ENCODE measurements at places on chromosomes 2 and 18. TPM values are rescaled to one million over a fixed set of nuclear protein-coding genes. Genes with fewer than 3 reads are reported as not detected.

Gene FSHR
- not detected for total RNA-seq

Gene DCAF17
- total RNA-seq = 18.5 TPM

Gene RGPD6
- 30.6 TPM for total RNA-seq

Gene UCN
- total RNA-seq = 1.6 TPM

Gene MTCL1
- 50.5 TPM for total RNA-seq

Gene PPP1R1C
- 2.1 TPM for total RNA-seq

Gene ALLC
- total RNA-seq = not detected

Gene PIAS2
- total RNA-seq = 8.7 TPM

Gene CPO
- total RNA-seq = not detected

Gene HOXD12
- not detected for total RNA-seq

Gene OR6B2
- total RNA-seq = not detected

Gene POTEI
- not detected for total RNA-seq

DNA sequence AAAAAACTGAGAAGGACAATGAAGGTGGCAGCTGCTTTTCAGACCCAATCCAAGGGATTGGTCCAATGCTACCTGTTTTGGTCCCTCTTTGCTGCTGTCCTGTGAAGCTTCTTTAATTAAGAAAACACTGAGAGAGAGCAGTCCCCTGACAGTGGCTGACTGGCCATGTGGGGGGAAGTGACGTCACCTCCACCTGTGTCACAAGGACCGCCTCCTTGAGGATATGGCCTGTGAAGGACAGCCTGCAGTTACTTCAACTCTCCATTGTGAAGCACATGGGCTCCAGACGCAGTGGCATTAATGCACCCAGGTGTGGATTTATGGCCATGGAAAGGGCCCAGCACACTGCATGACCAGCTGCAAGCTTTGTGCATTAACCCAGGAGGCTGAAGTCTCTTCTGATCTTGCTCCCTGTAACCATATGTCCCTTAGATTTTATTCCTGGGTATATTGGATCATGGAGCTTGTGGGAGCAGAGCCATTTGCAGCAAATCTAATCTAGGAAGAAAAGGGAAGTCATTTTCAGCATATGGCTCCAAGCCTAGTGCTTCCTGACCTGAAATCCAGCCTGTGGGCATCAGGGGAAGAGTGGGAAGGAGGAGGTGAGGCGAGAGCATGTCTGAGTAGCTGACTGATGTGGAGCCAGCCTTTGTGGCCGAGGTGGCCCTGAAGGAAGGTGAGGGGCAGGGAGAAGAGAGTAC, 32.2 kb downstream of the KIF5C start:
- no peak for DNase-seq

GRCh38 chr18:23281626-23282436, 146.5 kb downstream of the CABLES1 start:
- no peak for DNase-seq

DNA sequence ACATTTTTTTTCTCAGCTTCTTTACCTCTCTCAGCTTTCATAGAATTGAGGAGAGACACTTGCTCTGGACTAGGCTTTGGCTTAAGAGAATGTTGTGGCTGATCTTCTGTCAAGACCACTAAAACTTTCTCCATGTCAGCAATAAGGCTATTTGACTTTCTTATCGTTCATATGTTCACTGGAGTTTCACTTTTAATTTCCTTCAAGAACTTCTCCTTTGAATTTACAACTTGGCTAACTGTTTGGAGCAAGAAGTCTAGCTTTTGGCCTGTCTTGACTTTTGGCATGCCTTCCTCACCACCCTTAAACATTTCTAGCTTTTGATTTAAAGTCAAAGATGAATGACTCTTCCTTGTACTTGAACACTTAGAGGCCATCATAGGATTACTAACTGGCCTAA, 104.4 kb upstream of the SLC39A10 start:
- no peak for DNase-seq

- no peak for DNase-seq
Measured at GRCh38 chr2:71801969-71802368, 345.7 kb downstream of the CYP26B1 start.

- peak; percentile 10 for DNase-seq
Measured at GRCh38 chr2:147331790-147332419, 512.9 kb upstream of the ACVR2A start.

DNA sequence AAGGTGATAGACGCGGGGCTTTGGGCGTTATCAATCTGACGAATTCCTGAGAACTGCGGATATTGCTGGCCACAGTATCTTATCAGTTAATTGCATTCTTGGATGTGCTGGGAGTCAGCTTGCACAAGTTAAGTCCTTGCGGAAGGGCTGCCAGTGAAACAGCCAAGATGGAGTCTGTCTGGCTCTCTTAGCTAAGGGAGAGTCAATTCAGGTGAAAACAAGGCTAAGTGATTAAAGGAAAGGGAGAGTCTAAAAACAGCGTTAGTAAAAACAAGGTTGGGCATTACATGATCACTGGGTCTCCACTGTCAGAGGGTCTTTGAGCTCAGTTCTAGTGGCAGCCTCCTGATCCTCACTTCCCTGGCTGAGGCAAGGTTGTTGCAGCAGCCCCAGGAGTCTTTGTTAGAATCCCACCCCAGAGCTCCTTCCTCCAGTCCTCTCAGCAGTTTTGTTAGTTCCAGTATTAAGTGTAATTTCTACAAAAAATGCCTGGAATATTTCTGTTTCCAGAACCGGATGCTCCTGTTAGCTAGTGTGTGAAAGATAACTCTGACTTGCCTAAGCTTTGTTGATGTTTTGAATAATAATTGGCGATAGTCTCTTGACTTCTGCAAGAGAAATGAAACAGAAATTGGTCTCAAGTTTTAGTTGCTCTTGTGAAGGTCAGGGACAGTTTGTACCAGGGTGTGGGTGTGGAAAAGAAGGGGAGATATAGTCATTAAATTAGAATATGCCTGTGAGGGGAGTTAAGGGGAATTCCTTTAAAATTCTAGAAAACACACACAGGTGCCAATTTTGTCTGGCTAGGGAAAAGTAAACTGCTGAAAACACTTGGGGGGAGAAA, 10.6 kb downstream of the CFLAR start:
- no peak for DNase-seq

DNA sequence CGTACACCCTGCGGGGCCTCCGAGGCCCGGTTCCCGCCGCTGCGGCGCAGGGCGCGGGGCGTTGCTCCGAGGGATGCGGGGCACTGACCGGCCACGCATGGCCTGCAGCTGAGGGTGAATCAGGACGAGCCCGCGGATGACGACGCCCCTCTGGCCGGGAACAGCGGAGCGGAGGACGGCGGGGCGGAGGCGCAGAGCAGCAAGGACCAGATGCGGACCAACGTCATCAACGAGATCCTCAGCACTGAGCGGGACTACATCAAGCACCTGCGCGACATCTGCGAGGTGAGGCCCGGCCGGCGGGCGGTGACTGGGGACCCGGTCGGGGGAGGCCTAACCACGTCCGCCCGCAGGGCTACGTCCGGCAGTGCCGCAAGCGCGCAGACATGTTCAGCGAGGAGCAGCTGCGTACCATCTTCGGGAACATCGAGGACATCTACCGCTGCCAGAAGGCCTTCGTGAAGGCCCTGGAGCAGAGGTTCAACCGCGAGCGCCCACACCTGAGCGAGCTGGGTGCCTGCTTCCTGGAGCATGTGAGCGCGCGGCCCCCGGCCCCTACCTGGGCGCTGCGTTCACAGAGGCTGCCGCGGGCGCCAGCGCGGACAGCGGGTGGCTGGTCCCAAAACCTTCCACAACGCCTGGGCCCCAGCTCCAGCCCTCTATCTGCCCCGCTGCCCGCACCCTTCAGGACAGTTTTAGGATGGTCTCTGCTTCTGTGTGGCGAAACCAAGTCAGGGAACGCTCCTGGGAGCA, 53.2 kb downstream of the FAM168B start:
- no peak for DNase-seq

DNA sequence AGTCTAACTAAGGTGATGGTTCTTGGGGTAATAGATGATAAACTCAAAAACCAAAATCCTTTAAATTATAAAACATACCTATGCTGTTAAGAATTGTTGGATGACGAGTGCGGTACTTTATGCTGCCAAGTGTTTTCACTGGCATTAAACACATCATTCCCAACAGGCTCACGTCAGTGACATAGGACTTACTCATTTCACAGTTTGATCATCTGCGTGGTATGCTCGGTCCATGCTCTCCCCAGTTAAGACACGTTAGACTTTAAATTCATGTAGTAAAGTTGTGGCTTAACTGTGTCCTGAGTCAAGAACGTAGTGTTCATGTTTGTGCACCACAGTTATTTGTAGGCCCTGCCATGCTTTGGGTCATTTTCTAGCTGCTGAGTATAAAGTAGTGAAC, 125.6 kb upstream of the MYT1L start:
- no peak for DNase-seq

DNA sequence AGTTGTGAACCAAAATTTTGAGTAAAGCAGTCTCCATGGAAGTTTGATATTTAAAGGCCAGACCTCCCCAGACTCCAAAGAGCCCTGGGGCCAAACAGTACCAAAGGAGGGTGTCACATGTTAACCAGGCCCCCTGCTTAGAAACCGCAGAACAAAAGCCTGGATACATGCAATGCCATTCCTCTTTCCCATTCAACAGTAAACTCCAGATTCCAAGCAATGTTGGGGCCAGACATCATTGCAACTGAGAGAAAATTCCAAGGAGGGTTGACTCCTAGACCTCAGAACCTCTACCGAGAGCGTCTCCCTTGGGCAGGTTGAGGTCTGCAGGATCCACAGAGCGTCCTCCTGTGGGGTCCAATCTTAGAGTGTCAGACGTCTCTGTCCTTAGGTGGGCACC, 404.4 kb upstream of the SYT4 start:
- DNase-seq = no peak

- DNase-seq = peak; percentile 78
Measured at GRCh38 chr18:49920731-49921130, 107.4 kb upstream of the ACAA2 start.

DNA sequence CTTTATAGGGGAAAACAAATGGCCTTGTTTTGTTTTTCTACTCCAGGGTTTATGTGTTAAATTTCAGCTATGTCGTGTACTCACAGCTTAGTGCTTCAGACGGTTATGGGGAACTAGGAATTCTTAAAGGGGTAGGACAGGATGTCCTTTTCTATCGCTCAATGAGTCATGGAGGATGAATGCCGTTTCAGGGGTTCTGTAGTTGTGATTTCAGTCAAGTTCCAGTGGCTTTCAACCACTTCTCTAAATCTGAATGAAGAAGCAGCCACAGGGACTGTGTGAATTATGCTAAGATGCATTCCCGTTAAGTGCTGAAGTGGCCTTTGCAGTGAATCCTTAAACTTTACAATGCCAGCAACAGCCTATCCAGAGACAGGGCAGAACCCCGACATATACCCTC, 1231.7 kb upstream of the ZEB2 start:
- no peak for DNase-seq

GRCh38 chr2:134836986-134837385, 1.4 kb upstream of the ACMSD start:
- DNase-seq = peak; percentile 87

GRCh38 chr2:100247256-100248043, 74.9 kb downstream of the LONRF2 start:
- no peak for DNase-seq

DNA sequence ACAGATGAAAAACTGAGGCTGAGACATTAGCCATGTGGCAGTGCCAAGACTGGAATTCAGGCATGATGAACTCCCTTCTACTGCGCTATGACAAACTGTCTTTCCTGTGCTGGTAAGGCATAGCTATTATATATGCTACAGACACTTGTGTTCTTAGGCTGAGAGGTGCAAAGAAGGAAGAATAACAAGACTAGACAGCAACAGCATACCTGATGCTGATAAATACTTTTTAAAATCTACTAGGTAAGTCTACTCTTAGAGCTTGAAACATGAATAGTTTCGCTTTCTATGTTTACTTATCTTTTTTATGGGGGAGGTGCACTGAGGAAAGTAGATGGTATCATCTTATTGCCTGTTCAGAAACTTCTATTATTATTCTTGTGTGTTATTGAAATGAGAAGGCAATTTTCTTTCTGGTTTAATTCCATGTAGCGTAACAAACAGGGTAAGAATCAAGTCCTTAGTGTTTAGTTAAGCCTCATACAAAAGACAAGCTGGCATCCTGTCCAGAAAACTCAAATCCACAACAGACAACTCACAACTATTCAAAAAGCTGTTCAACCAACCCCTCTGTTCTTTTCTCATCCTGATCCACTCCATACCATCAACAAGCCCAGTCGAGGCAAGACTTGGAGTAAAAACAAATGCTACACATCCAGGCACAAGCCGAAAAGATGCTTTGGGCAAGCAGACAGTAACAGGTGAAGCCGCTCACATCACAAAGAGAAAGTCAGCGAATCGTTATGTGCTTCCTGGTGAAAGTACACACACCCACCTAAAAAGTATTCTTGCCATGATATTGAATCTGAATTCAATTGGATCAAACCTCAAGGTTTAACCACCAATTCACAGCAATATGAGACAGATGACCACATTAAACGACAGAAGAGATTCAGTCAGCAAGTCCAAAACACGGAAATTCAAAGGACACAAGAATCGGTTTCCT, 1.5 kb downstream of the TTC32 start:
- DNase-seq = no peak

DNA sequence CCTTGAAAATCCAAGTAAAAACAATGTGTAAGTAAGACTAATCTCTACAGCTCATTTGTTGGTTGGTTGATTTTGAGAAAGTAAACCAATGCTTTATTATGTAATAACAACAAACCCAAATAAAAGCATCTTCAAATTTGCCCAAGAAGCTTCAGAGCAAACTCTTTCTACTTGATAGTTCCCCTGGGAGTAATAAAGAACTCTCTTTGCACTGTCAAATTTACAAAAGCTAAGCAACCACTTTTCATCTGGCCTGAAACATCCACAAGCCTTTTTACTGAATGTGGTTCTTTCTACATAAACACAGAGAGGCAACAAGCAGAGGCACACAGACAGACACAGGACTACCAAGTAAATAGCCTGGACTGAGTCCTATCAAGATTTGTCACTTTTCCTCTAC, 28.8 kb upstream of the CACNB4 start:
- no peak for DNase-seq

GRCh38 chr2:180364719-180365118, 357.6 kb upstream of the CWC22 start:
- DNase-seq = no peak

DNA sequence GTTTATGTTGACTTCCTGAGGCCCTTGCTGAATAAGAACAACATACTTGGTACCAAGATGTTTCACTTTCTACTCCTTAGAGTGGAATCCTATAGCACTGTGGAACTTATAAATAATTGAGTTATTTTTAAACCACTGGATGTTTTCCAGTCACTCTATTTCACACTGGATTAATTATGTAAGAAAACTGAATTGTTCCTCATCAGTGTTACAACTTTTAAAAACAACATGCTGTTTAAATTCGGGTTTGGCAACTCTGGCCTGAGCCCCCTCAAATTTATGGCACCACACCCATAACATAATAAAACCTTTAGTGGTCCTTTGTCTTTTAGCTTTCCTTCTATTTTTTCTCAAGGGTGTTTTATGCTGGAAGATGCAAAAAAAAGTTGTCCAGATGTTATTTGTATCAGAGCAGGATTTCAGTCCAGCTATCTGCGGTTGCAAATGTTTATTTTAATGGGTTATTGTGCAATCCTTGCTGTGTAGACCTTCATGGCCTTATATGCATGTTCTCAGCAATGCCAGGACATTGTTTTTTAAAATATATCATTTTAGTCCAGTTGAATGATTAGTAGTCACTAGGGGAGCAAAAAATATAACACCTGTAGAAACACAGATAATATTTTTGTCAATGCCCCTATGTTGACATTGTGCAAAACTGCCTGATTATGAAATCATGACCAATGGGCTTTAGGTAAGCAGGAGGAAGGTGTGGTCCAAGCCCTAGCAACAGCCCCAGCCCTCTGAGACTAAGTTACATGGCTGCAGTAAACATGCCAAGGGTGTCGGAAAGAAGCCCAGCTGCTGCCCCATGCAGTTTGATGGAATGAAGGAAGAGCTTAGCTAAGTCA, 638.0 kb upstream of the ZEB2 start:
- peak; percentile 21 for DNase-seq

GRCh38 chr18:42409005-42409404, 454.0 kb downstream of the PIK3C3 start:
- DNase-seq = no peak
